Kidney epithelial cell (primary cell): ENCODE measurements at places on chromosomes 6 and 20.

DNA sequence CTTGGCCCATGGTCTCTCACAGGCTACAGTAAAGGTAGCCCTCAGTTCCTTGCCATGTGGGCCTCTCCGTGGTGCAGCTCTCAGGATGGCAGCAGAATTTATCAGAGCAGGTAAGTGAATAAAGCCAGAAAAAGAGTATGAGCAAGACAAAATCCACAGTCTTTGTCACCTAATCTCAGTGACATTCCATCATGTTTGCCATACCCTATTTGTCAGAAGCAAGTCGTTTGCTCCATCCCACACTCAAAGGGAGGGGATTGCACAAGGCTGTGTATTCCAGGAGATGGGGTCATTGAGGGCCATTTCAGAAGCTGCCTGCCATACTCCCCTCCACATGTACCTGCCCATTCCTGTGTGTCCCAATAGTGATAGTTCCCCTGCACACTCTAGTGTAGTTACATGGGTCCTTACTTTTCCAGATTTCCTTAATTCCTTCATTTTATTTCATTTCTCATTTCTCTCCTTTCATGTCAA lies 24.2 kb downstream of the ISM1 start:
- DNase-seq, result no peak

DNA sequence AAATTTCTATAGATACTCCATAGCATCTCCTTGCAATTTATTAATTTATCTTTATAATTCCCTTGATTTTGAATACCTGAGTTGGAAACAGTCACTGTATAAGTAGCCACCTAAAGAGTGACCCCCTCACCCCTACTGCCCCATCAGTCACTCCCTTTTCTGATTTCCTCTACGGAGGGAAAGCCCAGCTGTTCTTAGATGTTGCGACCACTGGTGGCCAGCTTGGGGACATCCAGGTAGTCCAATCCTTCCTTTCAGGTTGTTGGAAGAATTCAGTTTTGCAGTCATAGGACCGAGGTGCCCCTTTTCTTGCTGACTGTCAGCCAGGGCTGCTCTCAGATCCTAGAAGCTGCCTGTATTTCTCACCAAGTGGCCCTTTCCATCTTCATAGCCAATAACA lies 87.8 kb downstream of the BMP6 start:
- no peak for DNase-seq

DNA sequence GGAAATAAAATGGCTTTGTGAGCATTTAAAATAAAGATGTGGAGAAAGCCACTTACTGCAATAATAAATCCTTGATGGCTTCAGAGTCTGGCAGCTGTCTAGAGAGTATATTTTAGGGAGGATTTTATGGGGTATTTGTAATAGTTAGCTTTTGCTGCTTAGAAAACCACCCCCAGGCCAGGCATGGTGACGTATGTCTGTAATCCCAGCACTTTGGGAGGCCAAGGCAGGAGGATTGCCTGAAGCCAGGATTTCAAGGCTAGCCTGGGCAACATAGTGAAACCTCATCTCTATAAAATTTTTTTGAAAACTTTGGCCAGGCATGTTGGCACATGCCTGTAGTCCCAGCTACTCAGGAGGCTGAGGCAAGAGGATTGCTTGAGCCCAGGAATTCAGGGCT lies 63.8 kb downstream of the ISM1 start:
- DNase-seq, result no peak

GRCh38 chr20:32655903-32656512 lies 17.7 kb downstream of the C20orf203 start:
- DNase-seq, result no peak

DNA sequence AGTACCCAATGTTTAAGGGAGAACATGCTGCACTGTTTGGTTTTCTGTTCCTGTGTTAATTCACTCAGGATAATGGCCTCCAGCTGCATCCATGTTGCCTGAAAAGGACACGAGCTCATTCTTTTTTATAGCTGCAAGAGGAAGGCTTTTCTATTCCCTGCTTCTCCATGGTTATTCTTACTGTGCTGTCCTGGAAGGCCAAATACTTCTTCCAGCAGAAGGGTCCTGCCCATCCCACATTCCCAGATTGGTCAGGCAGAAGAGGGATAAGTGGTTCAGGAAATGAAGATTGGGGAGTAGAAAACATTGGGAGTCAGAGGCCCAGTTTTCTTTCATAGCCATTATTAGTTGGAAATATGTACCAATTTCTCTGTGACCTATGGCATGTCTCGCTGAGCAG lies 122.4 kb downstream of the TCP11 start:
- no peak for DNase-seq

GRCh38 chr20:54398814-54399213 lies 76.6 kb upstream of the DOK5 start:
- DNase-seq, result no peak

GRCh38 chr20:53757472-53757913 lies 163.9 kb upstream of the ZNF217 start:
- DNase-seq, result no peak
